Fibroblast of skin of left biceps (primary cell): ENCODE measurements at places on chromosomes 2 and 18.
A peak's percentile ranks its signal among the peaks of the same experiment; 100 is the strongest.

GRCh38 chr2:100064165-100064564 lies 78.2 kb downstream of the AFF3 start:
- no peak for DNase-seq

DNA sequence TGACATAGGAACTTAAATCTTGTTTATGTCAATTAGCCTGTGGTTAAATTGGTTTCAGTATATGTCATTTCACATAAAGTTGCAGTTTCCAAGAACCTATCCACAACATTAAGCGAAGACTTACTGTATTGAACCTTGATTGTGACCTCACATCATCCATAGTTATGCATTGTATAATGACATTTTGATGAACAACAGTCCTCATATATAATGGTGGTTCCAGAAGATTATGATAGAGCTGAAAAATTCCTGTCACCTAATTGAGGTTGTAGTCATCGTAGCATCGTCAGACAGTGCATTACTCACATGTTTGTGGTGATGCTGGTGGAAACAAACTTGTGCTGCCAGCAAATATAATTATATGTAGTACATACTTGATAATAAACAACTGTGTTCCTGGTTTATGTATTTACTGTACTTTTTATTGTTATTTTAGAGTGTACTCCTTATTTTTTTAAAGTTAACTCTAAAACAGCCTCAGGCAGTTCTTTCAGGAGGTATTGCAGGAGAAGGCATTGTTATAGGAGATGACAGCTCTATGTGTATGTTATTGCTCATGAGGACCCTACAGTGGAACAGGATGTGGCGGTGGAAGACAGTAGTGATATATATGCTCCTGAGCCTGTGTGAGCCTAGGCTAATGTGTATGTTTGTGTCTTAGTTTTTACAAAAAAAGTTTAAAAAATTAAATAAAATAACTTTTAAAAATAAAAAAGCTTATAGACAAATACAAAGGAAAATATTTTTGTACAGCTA lies 56.6 kb downstream of the UBE2E3 start:
- DNase-seq, result peak; percentile 65

DNA sequence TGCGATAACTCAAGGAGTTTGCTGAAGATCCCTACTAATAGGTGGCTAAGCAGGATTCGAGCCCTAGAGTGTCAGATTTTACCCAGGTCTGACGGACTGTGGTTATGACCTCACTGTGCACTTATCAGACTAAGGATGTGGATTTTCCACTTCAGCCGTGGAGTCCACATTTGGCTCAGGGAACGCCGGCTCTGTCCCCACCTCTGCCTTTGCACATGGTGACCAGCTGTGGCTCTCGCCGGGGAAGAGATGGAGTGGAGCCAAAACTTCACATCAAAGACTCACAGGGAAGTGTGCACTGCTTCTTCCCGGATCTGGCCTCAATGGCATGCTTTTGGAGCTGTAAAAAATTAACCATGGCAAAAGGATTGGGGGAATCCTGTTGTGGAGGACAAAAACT lies 249.3 kb upstream of the APCDD1 start:
- DNase-seq, result peak; percentile 11

GRCh38 chr2:52414561-52415295 lies 1352.9 kb upstream of the CHAC2 start:
- no peak for DNase-seq

DNA sequence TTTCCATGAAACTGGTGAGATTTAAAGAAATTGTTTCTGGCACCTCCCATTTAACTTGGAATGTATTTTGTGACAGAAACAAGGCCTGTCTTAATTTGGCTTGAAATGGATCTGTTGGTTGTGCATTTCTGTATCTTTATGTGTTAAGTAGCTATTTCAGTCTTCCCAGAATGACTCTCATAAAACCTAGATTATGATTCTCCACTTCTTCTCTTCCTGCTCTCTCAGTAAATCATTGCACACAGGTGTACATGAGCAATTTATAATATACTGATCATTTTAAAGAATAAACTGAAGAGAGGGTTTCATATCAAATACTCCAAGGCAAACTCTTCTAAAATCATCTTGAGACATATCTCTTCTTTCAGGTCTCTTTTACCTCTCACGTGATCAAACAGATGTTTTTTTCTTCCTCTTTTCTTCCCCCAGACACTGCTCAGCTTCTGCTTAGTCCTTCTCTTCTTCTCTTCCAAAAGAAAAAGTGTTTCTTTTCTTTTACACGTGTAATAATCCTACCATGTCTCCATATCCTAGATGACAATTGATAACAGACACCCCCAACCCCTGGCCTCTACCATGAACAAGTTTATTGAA lies 112.0 kb downstream of the PPP1R1C start:
- no peak for DNase-seq
